Trophoblast cell (in vitro differentiated cells and primary cell): ENCODE measurements at places on chromosomes 7 and 10.

DNA sequence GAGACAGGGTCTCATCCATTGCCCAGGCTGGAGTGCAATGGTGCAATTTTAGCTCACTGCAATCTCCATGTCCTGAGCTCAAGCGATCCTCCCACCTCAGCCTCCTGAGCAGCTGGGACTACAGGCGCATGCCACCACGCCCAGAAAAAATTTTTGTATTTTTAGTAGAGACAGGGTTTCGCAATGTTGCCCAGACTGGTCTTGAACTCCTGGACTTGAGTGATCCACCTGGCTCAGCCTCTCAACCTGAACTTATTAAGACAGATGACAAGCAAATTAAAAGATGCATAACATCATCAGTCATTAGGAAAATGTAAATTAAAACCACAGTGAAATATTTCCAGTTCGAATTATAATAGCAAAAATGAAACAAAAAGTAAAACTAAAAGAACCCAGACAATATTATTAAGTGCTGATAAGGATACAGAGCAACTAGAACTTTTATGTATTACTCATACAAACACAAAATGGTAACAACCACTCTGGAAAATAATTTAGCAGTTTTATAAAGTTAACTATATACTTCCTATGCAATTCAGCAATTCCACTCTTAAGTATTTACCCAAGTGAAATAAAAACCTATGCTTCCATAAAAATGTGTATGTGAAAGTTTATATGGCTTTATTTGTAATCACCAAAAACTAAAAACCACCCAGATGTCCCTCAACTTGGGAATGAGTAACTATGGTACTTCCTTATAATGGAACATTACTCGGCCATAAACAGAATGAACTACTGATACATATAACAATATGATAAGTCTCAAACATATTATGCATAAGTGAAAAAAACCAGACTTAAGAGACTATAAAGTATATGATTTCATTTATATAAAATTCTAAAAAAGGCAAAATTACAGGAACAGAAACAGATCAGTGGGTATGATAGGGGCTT is 15.3 kb downstream of the ZFAND4 start:
- no peak for DNase-seq

DNA sequence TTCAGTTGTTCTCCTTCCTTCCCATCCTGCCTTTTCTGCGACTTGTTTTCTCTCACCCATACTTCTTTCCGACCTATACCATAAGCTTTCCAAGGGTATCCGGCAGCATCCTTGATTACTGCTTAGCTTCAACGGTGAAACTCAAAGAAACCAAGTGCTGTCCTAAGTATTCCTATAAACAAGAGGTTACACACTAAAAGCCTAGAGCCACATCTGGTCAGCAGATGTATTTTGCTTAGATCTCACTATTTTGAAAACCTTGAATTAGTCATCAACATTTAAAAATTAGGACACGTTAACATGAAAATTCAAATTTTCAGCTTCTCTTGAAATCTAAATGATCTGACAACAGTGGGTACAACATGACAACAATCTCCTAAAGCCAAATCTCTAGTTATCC is 20.0 kb downstream of the ARHGAP21 start:
- no peak for DNase-seq

DNA sequence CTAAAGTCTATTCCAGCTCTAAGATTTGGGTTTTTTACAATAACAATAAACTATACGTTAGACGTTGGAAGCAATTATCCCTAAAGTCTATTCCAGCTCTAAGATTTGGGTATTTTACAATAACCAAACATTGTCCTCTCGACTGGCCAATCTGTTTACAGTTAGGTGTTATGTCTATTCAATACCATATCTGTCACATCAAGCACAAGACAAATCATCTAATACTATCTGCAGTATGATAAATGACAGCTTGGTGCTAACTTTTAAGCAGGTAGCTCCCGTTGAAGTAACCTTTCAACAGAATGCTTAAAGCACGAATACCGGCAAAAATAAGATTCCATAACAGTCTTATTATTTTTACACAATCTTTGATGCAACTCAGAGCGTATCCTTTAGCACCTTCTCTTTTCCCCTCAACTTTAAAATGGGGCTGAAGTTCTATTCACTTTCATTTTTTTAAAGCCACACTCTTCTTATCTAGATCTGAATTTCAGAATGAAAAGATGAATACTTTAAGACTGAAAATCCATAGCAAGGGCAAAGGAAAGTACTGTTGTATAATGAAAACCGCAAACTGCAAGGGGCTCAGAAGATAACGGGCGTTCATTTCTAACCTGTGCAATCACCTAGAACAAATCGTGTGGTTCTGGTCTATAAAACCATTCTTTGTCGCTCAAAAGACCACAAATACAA is 925 bp downstream of the H2AZ2 start:
- DNase-seq, result no peak

- DNase-seq, result peak; percentile 42
Observed at GRCh38 chr7:110548372-110548771, 542.6 kb upstream of the LRRN3 start.

DNA sequence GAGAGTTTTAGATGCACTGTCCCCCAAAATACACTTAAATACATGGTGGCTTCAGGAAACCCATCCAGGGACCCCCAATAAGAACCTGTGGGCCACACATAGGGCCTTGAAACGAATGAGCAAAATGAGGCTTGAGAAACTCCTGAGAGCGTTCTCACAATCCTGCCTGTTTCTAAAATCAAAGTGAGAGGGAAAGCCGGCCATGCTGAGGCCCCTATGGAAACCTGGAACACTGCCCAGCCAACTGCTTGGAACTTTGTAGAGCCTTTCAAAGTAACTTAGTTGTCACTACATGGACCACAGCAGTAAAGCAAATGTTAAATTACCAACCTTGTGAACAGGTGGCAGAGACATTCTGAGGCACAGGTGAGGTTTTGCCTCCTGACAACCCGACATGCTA is 13.4 kb downstream of the SGMS1 start:
- no peak for DNase-seq

GRCh38 chr10:89327803-89328441 is at the start of gene IFIT3:
TSS of gene IFIT3 (plus strand) at chr10:89327997. CDS start at chr10:89328074, 77 bp downstream.
- DNase-seq, result no peak

DNA sequence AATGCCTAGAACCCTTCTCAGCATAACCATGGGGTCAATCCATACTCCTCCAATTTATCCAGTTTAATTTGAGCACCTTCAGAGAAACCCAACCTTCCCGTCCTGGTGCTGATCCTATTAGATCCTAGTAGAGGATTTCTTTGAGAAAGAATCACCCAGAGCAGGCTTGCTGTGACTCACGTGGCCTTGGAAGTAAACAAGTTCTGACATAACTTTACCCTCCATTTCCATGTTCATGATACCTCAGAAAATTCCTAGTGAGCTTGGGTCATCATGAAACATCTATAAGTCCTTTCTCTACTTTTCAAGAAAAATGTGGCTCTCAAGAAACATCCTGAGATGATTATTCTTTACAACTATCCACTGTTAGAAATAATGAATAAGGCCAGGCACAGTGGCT is 71.7 kb downstream of the PRLHR start:
- no peak for DNase-seq

GRCh38 chr7:76050545-76050944 is 2.6 kb downstream of the MDH2 start:
- no peak for DNase-seq

GRCh38 chr10:119135513-119135881 is 30.0 kb downstream of the SFXN4 start:
- DNase-seq, result no peak

DNA sequence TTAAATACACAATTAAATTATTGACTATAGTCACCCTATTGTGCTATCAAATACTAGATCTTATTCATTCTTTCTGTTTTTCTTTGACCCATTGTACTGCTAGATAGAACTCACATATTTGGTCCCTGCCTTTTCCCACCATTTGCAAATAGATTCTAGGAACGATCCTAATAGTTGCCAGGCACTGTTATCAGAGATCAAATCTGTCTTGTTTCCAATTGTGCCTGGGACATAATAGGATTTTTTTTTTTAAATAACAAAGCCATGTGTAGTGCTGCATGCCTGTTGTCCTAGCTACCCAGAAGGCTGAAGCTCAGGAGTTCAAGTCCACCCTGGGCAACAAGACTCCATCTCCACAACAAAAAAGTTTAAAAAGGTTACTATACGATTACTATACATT is 72.0 kb downstream of the C1GALT1 start:
- DNase-seq, result no peak

DNA sequence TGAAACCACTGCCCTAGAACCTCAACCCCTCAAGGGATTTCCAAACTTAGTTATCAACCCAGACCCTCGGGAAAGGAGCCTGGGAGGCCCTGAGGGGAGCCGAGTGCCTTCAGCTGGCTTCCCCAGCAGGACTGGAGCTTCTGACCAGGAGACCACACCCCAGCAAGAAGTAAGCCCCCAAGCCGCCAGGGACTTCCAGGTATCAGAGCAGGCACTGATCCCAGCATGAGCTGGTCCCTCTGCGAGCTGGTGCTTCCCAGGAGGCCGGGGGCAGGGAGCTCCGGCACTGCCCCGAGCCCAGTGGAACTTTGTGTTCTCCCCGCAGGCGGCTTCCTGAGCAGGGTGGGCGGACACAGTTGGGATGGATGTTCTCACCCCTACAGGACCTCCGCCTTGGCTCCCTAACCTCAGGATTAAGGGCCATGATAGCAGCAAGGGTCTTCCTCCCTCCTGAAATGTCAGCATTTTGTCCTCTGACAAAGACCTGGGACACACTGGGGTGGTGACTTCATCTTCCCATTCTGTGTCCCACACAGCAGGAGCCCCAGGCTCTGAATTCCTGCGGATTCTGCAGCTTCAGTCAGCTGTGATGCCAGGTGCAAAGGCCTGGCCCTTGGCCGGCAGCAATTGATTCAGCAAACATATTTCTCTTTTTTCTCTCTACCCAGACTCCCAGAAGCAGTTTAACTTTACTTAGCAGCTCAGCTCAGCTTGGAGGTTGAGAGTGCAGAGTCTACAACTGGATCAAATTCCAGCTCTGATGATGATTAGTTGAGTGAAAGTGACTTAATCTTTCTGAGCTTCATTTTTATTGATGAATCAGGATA is 11.6 kb downstream of the ATP6V0E2 start:
- DNase-seq, result peak; percentile 28

DNA sequence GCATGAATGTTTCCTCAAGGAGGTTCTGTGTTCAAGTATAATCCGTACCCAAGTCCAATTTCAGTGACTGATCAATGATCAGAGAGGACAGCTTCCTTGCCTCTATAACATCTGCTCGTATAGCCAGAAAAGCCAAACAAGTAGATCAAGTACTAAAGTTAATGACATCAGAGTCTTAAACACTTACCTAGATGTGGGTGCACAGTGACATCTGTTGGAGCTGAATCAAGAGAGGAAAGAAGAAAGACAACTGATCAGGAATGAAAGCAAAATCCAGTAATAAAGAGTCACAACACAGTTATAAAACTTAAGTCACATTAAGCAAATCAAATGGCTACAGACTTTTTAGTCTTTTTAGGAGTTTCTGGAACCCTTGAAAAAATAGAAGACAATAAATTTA is 236.5 kb downstream of the RELN start:
- DNase-seq, result no peak

- DNase-seq, result no peak
Observed at GRCh38 chr10:102413053-102413705, 5.4 kb downstream of the PSD start.

DNA sequence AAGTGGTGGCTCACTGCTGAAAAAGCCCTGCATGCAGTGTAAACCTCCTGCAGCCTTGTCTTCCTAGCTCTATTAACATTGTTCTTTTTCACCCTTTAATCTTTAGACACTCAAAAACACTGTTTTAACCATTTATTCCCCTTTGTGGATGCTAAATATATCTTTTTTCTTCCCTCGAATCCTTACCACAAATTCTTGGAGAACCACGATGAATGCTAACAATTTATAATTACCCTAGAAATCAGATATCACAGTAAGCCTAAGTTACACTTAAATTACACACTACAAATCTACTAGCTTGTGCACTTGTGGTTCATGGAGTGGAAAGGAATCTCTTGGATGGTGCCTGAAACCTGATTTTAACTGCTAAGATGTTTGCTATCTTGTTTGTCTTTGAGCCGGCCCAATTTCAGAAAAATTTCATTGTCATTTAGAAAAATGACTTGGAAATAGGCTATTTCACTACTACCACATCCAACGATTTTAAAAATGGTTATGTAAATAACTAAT is 125.1 kb upstream of the NOBOX start:
- DNase-seq, result no peak

DNA sequence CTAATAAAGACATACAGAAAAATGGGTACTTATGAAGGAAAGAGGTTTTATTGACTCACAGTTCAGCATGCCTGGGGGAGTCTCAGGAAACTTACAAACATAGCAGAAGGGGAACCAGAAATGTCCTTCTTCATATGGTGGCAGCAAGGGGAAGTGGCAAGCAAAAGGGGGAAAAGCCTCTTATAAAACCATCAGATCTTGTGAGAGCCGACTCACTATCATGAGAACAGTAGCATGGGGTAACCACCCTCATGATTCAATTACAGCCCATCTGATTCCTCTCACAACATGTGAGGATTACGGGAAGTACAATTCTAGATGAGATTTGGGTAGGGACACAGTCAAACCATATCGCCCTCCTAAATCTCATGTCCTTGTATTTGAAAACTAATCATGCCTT is 1305.4 kb upstream of the SORCS1 start:
- no peak for DNase-seq

GRCh38 chr10:58854811-58855210 is 321.6 kb upstream of the PHYHIPL start:
- no peak for DNase-seq

- DNase-seq, result no peak
Observed at GRCh38 chr10:123988694-123989093, 97.1 kb upstream of the CPXM2 start.

DNA sequence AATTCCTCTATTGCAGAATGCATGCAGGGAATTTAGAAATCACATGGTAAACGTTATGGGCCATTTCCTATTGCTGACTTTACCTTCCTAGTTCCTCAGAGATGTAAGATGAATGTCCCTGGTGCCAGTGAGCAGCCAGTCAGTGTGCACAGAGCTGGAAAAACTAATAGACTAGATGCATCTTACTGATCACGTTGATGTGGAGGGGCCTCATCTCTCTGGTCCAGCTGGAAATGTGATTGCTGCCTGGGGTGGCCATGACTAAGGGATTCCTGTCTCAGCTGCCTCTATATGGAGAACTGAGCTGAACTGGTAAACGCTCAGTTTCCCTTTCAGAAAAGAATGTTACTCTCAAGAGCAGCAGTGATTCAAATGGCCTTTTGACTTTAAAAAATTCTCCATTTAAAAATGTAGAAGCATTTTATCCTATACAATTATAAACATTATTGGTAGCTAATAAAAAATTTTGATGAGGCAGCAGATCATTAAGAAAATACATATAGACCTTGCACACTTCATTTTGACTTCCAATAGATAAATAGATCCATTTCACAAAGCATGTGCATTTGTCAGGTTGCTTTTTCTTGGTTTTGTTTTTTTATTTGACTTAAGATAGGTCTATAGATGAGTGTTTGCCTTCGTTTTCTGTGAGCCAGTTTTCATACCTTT is 80.5 kb upstream of the INSYN2A start:
- no peak for DNase-seq

DNA sequence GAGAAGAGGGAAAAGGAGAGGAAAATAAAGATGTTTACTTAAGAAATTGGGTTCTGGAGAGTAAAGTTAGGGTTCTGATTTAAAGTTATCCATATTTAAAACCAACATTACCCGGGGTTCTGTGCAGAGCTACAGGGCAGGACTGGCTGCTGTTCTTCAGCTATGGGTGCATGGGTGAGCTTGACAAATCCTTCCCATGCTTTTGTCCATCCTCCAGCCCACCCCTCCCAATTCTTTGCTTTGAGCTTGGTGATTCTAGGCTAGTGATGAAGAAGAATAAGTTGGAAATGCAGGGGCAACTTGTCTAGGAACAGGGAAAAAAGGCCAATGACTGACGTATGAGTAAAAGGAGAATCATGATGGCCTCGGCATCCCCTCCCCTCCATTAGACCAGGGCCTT is 636.0 kb downstream of the LRMDA start:
- DNase-seq, result no peak
